Astrocyte (in vitro differentiated cells and primary cell): ENCODE measurements at places on chromosomes 16 and 17.
A peak's percentile ranks its signal among the peaks of the same experiment; 100 is the strongest.

GRCh38 chr17:17537311-17538099 lies 41.3 kb upstream of the RASD1 start:
- DNase-seq, result no peak

DNA sequence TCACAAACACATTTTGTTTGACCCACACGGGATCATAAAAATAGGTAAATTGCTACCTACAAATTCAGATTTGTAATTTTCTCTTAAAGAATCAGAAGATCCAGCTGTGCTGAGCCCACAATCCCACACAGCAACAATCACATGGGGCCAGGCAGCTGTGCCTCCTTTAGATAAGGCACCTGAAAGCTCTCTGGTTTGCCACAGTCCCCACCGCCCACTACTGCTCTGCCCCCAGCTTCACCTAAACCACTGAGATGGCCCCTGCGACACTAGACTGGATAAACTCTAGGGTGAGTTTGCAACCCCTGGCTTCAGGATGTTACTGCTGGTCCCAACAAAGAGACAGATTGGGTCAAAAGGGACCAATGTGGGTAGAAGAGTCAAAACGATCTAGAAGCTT lies 96.8 kb downstream of the GSG1L start:
- no peak for DNase-seq

GRCh38 chr17:18267927-18268711 lies 7.7 kb downstream of the MIEF2 start:
- peak; percentile 22 for DNase-seq

DNA sequence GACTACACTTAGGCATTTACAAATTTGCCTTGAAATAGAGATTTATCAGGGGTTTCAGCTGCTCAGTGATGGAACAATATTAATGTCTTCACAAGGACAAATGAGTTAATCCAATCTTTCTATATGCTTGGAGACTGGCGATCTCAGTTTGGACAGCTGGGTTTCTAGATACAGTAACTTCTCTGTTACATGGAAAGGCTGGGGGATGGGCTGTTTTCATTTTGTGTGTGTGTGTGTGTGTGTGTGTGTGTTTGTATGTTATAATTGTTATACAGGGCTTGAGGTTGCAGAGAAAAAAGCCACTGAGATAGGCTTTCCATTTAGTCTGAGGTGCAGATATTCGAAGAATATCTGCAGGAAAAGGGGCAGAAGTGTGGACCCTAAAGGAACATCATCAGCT lies 359.3 kb upstream of the SALL1 start:
- no peak for DNase-seq

GRCh38 chr16:30692396-30693064 lies 6.4 kb upstream of the SRCAP start:
- no peak for DNase-seq

DNA sequence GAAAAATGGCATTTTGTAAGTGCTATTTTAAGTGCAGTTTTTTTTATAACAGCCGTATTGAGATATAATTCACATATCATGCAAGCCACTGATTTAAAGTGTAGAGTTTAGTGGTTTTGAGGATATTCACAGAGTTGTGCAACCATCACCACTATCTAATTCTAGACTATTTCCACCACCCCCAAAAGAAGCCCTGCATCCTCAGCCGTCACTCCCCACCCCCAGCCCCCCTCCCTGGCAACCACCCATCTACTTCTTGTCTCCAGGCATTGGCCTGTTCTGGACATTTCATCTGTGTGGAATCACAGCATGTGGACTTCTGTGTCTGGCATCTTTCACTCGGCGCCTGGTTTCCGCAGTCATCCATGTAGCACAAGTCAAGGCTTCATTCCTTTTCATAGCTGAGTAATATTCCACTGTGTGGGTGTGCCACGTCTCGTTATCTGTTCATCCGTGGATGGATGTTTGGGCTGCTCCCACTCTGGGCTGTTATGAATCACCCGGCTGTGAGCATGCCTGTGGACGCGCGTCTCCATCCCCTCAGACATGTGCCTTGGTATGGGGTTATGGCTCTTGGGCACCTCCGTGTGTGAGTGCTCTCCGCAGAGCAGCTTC lies 138.4 kb upstream of the CIBAR2 start:
- DNase-seq, result no peak

DNA sequence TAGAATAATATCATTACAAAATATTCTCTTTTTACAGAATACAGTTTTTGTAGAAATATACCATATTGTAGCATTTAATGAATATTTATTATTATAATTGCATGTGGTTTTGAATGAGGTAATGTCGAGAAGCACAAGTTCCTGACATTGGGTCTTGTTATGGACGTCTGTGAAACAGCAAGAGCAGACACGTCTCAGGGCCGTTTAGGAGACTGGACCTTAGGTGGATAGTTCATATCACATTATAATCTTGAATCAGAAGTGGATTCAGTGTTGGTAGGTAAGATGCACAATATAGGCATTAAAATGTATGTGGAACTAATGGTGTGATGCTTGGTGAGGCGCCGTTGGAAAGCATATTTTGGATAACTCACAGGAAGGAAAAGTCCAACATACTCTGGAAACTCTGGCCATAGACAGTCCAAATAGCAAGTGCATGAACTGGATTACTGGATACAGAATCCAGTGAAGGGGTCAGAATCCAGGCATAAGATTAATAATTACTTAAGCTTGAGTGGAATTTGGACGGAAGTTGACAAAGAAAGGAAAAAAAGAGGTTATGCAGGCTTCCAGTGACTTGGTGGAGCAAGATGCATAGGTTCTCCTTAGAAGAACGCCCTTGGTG lies 17.2 kb downstream of the ABCA8 start:
- DNase-seq, result no peak

DNA sequence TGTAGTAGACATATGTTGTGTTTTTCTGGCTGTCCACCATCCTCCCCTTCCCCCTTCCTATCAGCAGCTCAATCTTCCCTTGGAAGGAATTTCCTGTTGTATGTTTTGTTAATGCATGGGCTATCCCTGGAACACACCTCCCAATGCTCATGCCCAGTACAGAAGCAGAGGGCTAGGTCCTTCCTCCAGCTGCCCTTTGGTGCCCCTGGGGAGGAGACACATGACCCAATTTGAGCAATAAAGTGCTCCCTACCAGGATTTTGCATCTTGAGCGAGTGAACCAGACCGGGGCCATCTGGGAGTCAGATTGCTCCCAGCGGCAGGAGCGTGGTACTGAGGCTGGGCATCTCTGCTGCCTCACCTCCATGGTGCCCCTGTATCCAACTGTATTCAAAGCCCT lies 141.5 kb upstream of the MED13 start:
- DNase-seq, result no peak

- DNase-seq, result no peak
Observed at GRCh38 chr17:79018370-79018695, 5.6 kb upstream of the C1QTNF1 start.

GRCh38 chr16:73028721-73029361 lies 19.1 kb downstream of the ZFHX3 start:
- DNase-seq, result no peak

DNA sequence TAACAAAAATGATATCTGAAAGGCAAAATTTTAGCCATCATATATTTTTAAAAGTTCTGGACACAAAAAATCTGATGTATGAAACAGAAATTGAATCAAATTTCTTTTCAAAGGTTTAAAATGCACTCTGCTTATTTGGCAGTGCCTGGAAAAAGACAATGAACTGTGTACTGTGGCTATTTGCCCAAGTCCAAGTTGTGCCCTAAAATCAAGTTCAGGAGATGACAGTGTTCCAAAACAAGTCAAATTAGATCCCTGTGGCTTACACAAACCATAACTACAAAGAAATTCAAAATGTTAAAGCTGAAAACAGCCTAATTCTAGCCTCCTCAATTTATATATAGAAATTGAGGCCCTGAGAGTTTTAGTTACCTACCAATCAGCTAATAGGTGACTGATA lies 25.6 kb downstream of the CMC2 start:
- DNase-seq, result no peak
